ENCODE measurements at places on chromosomes 11 and 22.

GRCh38 chr11:47271961-47272661 lies 2.2 kb downstream of the MADD start:
- DNase-seq, result no peak

DNA sequence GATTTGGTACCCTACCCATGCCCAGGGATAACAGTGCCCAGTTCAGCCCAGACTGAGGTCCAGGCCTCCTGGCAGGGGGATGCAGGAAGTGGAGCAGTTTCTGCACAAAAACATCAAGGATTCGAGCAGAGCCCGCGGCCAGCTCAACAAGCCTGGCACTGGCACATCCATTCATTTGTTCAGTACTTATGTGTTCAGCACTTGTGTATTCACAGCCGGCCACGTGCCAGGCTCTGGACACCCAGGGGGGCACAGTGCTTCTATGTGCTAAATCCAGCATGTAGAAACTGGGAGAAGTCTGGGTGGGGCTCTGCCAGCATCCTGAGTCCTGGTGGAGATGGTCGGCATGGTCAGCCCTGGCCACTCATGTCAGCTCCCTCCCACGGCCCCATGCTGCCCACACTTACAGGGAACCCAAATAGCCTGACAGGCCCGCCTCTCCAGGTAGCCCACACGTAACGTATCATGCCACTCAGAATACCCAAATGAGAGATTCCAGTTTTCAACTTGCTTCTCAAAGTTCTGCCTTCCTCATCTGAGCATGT lies 28.5 kb downstream of the LINC01488 start:
- no peak for DNase-seq

- DNase-seq, result no peak
These were observed 39.3 kb downstream of the NFRKB start for GRCh38 chr11:129856036-129856435.

DNA sequence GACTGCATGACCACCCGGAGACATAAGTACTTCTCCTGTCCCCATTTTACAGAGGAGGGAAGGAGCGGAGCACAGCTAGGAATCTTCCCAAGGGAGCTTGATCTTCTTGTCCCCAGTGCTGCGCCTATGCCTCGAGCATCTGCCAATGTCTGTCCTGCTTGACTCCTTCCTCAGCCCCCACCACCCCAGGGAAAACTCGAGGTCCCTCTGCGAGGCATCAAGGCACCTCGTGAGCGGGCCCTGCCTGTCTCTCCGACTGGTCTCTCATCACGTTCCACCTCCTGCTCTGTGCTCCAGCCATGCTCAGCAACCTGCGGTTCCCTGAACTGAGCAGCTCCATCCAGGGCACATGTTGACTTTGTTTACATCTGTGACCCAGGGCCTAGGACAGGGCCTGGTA lies 2.5 kb downstream of the NCF4 start:
- no peak for DNase-seq

GRCh38 chr22:47484960-47485569 lies 722.6 kb downstream of the TBC1D22A start:
- DNase-seq, result no peak

DNA sequence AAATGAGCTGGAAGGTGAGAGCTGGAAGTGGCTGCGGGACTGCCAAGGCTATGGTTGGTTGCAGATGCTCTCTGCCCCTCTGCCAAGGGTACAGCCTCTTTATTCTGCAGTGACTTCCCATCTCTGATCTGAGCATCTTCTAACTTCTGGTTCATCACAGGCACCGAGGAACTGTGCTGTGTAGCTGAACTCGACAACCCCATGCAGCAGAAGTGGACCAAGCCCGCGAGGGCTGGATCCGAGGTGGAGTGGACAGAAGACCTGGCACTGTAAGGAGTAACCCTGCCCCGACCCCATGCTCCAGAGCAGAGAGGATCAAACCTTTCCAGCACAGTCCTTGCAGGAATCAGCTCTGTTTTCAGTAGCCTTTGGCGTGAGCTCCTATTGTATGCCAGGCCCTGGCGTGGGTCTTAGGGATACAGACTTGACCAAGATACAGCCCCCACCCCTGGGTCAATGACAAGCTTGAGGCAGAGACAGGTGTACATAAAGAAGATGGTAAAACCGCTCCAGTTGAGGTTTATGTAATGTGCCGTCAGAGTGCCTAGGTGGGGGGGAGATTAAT lies 4.3 kb downstream of the C2CD2L start:
- DNase-seq, result no peak
